Natural killer cell (primary cell): ENCODE measurements at places on chromosomes 5 and 9. TPM values are rescaled to one million over a fixed set of nuclear protein-coding genes. Genes with fewer than 3 reads are reported as not detected.

- no peak for DNase-seq
Measured at GRCh38 chr5:16515532-16515931, 49.9 kb upstream of the ZNF622 start.

DNA sequence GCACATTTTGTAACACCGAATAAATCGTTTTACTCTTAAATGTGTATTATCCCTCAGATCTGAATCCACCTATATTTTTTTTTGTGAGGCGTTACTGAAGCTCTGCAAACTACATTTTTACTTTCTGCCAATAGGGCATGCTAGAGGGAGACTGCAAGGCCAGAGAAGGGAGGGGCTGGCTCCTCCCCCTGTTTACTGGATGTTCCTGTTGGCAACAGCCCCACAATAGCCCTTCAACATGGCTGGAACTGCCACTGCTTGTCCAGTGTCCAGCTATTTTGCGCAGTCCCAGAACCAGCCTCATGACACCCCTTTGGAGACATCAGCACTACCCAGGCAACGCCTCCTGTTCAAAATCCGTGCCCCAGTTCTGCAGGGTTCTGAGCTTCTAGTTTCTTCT lies 85.4 kb upstream of the MIER3 start:
- no peak for DNase-seq

The RLN1 gene
- total RNA-seq: 1.5 TPM

The SLC12A7 gene
- 92.5 TPM for total RNA-seq

The GLDC gene
- 4.6 TPM for total RNA-seq
